Activated CD8-positive, alpha-beta memory T cell treated with anti-CD3 and anti-CD28 coated beads for 48 hours (primary cell): ENCODE measurements at places on chromosomes 7 and 10.

DNA sequence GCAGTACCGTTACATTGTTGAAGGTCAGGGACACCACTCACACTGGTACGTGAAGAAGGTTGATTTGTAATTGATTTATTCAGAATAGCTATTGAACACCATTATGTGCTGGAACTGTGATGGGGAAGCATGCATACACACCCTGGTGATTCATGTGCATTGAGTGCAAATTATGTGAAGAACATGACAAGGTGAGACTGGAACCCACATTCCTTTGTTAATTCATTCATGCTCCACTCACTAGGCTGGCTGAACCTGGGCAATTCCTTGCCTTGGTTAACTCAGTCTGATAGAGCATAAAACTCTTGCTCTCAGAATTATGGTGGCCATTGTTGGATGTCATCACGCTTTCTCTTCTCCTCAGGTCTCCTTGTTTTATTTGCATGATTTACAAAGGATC is 67.3 kb upstream of the TPK1 start:
- DNase-seq, result no peak

- no peak for DNase-seq
Observed at GRCh38 chr7:155210356-155210755, 87.3 kb upstream of the INSIG1 start.

DNA sequence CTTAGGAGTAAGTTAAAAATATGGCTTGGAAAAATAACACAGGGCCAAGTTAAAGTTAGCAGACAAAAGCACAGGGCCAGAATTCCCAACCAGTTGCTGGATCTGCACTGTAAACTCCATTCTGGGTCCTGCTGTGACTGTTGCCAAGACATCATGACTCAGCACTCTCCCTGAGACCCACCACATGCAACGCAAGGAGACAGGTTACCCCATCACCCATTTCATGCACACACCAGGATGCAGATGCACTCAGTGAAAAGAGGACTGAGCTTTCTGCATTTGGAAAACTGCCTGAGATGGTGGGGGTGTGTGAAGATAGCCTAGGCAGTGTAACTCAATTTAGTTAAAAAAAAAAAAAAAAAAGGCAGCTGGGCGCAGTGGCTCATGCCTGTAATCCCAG is 97.6 kb upstream of the ZNF438 start:
- no peak for DNase-seq

- DNase-seq, result no peak
Observed at GRCh38 chr10:121899727-121900126, 28.1 kb downstream of the ATE1 start.

GRCh38 chr10:78436706-78437406 is 403.2 kb downstream of the RPS24 start:
- DNase-seq, result no peak

- DNase-seq, result no peak
Observed at GRCh38 chr7:117955046-117955445, 81.8 kb upstream of the CTTNBP2 start.

DNA sequence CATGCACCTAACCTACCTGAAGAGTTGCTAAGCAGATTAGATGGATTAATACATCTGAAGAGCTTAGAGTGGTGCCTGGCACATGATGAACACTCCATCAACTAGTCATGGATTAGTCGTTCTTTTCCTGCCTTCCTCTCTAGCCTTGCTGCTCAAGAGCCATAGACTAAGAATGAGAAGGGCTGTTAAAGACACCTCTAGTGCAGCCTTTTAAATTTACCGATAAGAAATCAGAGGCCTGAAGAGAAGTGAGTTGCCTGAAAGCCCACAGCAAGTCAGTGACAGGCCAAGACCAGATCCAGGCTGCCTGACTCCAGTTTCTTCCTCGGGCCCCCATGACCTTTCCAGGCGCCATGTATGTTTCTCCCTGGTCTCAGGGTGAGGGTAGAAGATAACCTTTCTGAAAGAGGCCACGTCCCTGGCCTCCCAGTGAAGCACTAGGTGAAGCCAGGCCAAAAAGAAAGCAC is 6.5 kb downstream of the TSPAN15 start:
- no peak for DNase-seq

DNA sequence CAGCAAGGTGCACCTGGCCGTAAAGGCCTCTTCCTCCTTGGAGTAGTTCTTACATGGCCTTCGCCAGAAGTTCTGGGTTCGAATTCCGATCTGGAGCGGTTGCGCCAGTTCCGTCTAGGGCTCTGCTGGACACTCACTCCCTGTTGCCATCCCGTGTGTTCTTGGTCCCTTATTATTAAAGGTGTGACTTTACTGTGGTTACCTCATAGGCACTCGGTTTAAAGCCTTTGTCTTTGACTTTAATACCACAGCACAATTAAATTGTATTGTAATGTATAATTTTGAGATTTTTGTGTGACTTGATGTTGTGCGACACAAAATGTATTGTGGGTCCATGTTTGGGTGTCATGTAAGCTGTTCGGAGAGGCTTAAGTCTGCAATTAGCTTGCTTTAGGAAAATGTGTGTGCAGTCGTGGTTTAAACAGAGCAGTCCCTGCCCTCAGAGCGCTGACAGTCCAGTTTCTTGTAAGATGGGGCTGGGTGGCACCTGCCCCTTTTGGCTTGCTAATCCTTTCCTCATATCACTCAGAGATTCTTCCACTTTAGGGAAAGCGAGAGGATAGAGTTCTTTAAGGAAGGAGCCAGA is 919 bp downstream of the INPP5F start:
- no peak for DNase-seq

DNA sequence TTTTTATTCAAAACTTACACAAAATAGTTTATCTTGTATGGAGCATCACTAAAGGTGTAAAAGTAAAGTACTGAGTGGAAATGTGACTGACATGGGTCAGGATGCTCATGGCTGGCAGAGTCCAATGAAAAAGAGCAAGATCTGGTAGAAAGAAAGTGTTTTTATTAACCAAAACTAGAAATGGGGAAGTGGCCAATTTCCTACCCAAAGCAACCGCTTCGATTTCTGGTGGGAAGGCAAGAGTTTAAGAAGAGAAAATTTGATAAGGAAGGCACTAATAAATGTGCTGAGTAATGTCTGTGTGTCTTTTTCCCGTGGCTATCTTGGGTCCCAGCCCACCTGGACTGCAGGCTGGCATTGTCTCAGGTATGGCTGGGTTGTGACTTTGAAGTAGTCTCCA is 277.7 kb downstream of the ANKRD7 start:
- no peak for DNase-seq

DNA sequence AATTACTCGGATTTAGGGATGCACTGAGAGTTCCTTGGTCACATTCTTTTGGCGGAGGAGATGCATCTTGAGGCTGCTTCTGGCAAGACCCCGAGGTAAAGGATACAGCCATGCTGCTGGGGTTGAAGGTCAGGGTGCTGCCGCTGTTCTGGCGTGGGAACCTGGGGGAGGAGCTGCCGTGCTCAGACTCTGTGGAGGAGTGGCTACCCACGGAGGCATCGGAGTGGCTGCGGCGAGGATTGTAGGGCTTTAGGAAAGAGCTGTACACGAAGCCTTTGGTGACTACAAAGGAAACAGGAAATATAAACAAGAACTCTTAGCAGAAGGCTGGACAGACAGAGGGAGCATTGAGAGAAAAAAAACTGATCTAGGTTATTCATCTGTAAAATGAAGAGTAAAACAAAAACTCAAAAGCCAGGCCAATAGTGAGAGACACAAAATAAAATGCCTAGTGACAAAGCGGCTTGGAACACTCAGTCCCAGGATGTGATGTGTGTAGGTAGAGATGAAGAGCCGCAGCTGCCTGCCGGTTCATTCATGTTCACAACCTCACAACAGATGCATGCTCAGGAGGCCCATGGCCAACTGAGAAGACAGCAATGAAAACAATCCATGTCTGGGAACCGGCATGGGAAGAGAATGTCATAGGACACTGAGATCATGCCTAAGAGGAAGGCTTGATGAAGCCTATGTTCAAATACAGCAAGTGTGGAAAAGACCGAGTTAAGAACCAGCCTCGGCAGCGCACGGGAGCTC is 97.8 kb downstream of the ABCC2 start:
- no peak for DNase-seq

DNA sequence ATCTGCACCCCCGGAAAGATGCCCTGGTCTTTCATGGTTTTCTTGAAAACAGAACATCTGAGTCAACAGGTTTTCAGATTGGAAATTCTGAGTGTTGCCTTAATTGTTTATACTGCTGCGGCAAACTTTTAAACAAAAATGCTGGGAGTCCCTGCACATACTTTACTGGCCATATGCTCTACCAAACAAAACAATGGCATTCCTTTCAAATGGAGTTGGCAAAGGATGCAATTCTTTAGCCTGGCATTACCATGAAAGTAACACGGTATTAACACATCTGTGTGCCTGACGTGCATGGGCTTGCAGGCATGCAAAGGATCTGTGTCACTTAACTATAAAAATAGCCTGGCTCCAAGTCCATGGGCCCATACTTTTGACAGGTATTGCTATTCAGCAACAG is 4.2 kb downstream of the INHBA start:
- no peak for DNase-seq

DNA sequence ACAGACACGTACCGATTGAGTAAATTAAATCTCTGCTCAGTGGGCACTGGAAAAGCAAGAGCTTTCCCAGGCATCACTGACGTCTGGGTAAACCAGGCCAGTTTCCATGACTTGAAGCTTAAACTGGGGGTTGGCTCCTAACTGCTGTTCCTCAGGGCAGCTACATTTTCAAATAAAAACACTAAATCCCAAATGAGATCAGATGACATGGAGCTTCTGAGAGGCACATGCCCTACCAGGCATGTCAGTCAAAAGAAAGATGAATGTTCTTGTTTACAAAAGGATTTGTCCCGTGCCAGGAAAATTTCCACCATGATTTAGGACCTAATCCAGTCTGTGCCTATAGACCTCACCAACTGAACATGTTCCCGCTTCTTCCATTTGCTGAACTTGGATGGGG is 220.2 kb downstream of the KCNMA1 start:
- DNase-seq, result no peak
